ENCODE measurements at places on chromosomes 16 and 17.
A peak's percentile ranks its signal among the peaks of the same experiment; 100 is the strongest.

- DNase-seq, result no peak
Measured at GRCh38 chr17:18040261-18040858, 1.2 kb downstream of the GID4 start.

GRCh38 chr17:28127196-28127595 is 84.7 kb downstream of the NLK start:
- DNase-seq, result no peak

DNA sequence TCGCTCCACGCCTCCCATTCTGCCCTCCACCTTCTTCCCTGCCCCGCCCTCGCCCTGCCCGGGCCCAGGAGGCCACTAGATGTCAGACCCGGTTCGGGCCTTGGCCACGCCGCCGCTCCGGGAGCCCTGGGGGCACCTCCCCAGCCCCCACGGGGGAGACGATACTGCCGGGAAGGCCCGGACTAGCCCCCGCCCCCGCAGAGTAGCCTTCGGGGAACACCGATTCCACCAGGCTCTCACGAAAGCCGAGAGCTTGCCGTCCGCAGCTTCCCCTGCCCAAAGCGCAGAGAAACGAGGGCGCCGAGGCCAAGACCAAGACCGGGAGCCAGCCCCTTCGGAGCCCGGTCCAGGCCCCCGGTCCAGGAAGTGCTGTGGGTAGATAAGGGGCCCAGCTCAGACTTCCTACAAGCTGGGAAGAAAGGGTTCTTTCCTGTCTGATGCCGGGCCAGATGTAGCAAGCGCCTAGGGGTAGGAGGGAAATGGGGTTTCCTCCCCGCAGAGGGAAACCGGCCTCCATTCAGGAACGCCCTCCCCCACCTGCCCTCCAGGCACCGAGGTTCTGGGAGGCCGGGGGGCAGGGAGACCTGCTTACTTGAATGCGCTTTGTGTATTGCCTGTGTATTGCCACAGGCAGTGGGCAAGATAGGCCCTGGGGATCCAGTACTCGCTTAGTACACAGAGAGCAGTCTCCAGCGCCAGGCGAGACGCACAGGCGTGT is 806 bp upstream of the CYB561 start:
- DNase-seq, result no peak

- DNase-seq, result no peak
Measured at GRCh38 chr17:9725575-9725974, 65.8 kb downstream of the DHRS7C start.

- no peak for DNase-seq
Measured at GRCh38 chr17:611202-611601, 103.4 kb downstream of the VPS53 start.

- no peak for DNase-seq
Measured at GRCh38 chr17:40060887-40061608, 1.7 kb upstream of the THRA start.

DNA sequence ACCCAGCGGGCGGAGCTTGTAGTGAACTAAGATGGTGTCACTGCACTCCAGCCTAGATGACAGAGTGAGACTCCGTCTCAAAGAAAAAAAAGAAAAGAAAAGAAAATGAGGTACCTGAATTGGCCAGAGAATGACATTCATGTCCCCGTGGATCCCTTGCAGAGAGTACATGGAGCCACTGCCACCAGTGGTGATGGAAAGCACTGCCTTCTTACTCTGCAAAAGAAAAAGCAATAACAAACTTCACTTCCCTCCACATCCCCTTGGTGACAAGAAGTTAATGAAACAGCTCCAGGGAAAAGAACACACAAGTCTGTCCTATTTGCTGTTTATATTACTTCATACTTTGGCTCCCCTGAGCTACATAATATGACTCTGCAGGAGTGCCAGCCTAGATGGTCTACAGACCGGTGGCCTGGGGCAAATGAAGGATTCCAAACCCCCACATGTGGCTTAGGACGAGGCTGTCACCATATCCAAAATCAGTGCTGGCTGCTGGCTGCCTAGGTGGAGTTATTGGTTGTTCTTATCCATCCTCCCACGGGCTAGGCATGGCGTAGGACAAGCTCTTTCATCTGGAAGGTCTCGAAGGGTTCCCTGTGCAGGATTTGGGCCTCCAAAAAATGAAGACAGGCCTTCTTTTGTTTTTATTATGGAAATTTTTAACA is 13.3 kb downstream of the NQO1 start:
- no peak for DNase-seq

GRCh38 chr16:55502801-55503366 is 6.0 kb upstream of the LPCAT2 start:
- DNase-seq, result peak; percentile 34

Measured in NCI-H187 (cell line).